NB4 (cell line): ENCODE measurements at places on chromosomes 2 and 18.
A peak's percentile ranks its signal among the peaks of the same experiment; 100 is the strongest.

GRCh38 chr2:28137221-28137620, 246.7 kb downstream of the BABAM2 start:
- DNase-seq = no peak

DNA sequence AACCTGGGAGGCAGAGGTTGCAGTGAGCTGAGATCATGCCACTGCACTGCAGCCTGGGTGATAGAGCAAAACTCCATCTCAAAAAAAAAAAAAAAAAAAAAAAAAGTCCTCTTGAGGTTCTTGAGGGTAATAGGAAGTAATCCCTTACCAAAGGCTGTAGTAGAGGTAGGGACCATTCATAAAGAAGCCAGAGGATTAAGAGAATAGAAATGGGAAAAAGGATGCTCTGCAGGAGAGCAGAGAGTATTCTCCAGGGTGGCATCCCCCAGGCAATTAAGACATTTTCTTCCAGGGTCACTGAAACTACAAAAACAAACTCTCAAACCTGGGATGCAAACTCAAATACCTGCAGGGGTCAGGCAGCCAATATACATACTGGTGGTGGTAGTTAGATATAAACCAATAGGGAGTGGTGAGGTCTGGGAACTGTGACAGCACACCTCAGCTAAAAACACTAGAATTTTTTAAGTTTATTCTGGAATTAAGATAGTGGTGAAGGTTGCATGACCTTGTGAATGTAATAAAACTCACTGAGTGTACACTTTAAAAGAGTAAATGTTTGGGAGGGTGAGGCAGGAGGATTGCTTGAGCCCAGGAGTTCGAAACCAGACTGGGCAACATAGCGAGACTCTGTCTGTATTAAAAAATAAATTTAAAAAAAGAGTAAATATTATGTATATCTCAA, 24.7 kb downstream of the RAPH1 start:
- no peak for DNase-seq

DNA sequence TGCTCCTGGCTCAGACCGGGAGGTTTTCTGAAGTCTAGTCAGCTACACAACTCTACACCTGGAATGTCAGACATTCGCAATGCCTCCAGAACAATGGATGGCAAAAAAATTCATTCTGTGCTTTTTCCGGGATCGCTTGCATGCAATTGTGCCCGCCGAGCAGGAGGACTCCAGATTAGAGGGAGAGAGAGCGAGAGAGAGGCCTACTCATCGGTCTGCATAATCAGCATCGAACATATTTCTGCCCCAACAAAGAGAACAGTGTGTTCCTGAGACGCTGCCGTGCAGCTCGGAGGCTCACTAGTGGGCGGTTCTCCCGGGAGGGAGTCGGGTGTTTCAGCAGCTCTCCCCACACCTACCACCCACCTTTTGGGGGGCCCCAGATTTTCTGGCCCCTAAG, 117.1 kb downstream of the KLHL29 start:
- DNase-seq = no peak

DNA sequence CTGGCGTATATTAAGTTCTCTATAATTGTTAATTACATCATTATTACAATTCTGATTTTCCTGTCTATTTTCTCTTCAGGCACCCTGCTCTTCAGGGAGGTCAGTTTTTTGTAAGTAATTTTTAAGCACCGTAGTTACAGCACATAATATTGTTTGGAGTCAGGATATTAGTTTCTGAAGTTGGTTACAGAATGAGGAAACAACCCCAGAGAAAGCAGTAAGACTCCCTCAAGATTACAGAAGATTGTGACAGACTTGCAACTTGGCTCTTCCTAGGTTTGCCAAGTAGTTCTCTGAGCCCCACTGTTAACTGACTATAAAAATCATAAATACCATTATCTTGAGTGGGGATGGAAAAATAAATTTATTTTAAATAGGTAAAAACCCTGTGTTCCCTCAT, 921 bp downstream of the RPE start:
- DNase-seq = peak; percentile 76

DNA sequence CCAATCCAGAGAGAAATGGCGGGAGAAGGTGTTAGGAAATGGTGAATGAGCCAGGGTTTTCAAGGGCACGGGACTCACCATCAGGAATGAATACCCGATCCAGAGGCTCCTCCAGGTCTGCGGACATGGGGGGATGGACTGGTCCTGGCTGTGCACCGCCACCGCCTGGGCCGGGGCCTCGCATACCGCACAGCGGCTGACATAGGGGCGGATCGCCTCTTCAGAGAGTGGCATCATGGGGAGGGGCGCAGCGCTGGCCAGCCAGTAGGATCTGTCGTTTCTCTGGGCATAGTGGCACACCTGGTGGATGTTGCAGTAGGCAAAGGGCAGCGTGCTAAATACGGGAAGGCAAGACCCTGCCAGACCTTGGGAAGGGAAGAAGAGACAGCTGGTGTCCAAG, 156.1 kb downstream of the COL4A4 start:
- no peak for DNase-seq

DNA sequence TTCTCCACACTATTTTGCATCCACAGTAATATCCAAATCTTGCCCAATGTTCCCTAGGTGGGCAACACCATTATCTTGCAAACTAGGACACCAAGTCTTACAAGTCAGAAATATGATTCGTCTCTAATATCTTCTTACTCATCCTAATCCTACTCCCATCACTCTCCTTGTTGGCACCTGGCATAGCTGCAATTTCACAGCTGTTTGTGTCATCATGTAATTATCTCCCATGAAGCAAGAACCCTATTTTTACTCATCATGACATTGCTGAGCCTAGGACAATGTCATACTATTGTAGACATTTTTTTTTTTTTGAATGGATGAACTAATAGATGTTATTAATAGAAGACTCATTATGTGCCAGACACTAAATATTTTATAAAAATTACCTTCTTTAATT, 91.3 kb upstream of the CCDC141 start:
- no peak for DNase-seq

GRCh38 chr2:150643114-150643725, 155.8 kb upstream of the RND3 start:
- no peak for DNase-seq

GRCh38 chr2:182049372-182050148, 63.9 kb downstream of the PPP1R1C start:
- no peak for DNase-seq

GRCh38 chr2:178863130-178863855, 56.1 kb upstream of the TTN start:
- DNase-seq = no peak

DNA sequence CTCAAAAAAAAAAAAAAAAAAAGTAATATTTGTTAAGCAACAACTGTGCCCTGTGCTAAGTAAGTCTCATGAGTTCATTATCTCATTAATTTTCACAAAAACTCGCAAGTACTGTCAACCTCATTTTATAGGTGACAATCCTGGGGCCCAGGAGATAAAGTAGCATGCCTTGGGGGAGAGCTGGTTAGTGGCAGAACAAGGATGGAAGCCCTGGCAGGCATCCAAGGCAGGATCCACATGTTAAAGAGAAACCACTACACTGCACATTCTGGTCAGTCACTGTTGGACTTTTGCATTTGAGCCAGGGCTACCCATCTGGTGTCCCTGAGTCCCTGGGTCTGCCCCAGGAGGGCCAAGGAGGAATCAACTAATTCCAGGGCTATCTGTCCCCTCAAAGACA, 54.6 kb downstream of the ZFP36L2 start:
- peak; percentile 40 for DNase-seq

GRCh38 chr2:209331291-209331844, 92.5 kb upstream of the MAP2 start:
- peak; percentile 60 for DNase-seq

GRCh38 chr2:241519669-241520068, 11.3 kb upstream of the STK25 start:
- no peak for DNase-seq

GRCh38 chr2:62474176-62474575, 31.8 kb downstream of the TMEM17 start:
- no peak for DNase-seq

- peak; percentile 24 for DNase-seq
These were observed 2.0 kb downstream of the IHH start for GRCh38 chr2:219058541-219059374.

DNA sequence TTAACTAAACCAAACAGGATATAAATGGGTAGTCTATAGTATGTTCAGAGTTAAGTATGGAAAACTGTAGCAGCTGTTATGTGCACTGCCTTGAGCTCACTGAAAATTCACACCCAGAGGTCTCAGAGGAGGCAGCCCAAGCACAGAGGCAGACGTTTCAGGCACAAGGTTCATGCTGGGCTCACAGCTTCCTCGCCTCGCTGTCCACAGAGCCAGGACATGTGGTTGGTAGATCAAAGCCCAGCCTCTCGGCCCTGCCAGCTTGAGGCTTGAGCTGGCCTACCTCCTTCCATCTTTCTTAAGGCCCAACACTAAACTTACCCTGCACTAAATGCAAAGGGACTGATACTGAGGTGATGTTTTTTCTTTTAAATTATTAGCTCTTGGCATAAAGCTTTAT, 43.7 kb downstream of the PRELID3A start:
- DNase-seq = no peak
